ENCODE measurements at places on chromosomes 6 and 20. TPM values are rescaled to one million over a fixed set of nuclear protein-coding genes. Genes with fewer than 3 reads are reported as not detected.
A peak's percentile ranks its signal among the peaks of the same experiment; 100 is the strongest.

Gene SYCP2
- 0.74 TPM for total RNA-seq

- DNase-seq: no peak
Observed at GRCh38 chr20:36454332-36454697, 87.0 kb upstream of the MYL9 start.

Gene HCK
- total RNA-seq: not detected

Gene STX11
- total RNA-seq: 0.16 TPM

DNA sequence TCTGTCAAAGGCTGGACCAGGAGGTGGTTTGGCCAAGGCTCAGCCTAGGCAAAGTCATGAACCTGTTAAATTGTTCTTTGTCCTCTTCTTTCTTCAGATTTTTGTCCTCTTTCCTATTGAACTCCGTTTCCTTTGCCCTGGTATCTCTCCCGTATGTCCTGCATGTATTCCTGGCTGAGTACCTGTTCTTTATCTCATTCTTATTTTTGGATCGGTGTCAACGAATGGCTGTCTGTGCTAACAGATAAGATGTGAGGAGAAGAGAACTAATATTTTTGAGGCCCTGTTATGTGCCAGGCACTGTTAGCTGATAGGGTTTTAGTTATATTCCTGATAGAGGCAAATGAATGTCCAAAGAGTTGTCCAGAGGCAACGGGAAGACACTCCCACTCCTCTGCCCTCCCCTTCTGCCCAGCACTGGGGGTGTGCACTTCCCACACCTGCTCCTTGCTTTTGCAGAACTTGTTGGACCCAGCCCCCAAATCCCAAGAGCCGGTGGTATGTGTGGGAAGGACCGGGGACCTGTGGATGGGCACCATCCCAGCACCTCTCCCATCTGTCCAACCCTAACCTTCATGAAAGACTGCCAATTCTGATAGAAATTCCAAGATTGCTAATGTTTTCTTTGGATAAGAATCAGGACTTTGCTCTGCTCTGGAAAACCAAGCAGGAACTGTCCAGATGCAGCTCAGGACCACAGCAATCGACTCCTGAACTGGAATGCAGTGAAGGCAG is 20.6 kb downstream of the MMP24OS start:
- peak; percentile 68 for DNase-seq

GRCh38 chr6:116381000-116381399 is 10.3 kb downstream of the DSE start:
- DNase-seq: peak; percentile 62

Gene DNAJC5
- total RNA-seq: 33.9 TPM

- peak; percentile 77 for DNase-seq
Observed at GRCh38 chr6:134249759-134250602, 67.9 kb downstream of the SGK1 start.

DNA sequence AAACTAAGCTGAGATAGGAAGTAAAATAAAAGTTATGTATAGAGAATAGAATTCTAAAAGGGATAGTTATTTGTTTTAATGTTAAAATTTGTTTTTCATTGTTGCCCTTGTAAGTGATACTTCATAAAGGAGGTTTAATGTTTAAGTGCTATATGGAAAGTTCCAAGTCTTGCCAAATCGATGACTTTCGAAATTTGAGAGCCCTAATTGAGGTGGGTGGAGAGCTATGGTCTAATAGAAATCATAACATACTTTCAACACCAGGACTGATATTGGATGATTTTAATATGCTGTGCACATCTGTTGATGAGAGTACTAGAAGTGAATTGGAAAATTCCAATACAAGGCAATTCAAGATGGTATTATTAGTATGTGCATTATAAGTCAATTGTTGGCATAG is 64.6 kb downstream of the RNF144B start:
- DNase-seq: no peak

All from fibroblast of the aortic adventitia (primary cell).